ENCODE measurements at places on chromosomes 5 and 9.

DNA sequence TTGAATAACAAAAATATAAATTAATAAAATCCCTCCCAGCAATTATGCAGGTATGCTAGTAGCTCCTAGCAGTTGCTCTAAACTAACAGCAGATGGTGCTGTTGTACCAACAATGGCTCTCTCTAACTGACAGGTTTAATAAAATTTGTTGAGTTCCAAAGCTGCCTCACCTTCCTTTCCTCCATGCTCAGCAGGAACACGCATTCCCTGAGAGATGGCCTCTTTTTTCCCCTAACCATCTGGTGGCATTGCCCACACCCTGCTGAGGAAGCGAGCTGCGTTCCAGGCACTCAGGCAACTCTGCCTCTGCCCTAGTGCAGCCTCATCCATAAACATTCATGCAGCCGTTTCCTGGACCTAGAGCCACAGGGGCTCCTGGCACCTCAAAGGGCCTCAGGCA, 106.2 kb downstream of the KLHL3 start:
- peak; percentile 77 for DNase-seq

GRCh38 chr5:77864997-77865396, 88.9 kb upstream of the TBCA start:
- DNase-seq, result no peak

DNA sequence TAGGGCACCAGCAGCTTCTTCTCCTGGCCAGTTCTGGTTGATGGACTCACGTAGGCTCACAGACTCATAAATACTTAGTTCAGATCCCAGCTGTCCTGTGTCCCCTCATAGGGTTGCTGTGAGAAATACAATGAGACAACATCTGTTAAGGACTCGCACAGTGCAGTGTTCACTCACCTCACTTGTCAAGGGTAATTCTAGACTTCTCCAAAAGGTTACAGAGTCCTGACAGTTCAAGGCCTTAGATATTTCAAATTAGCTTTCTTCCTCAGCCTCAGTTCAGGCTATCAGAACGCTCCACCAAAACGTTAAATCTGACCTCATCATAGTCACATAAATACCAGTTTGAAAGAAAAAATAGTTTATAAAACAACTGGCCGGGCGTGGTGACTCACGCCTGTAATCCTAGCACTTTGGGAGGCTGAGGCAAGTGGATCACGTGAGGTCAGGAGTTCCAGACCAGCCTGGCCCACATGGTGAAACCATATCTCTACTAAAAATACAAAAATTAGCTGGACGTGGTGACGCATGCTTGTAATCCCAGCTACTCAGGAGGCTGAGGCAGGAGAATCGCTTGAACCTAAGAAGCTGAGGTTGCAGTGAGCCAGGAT, 106.3 kb downstream of the UGCG start:
- peak; percentile 82 for DNase-seq

DNA sequence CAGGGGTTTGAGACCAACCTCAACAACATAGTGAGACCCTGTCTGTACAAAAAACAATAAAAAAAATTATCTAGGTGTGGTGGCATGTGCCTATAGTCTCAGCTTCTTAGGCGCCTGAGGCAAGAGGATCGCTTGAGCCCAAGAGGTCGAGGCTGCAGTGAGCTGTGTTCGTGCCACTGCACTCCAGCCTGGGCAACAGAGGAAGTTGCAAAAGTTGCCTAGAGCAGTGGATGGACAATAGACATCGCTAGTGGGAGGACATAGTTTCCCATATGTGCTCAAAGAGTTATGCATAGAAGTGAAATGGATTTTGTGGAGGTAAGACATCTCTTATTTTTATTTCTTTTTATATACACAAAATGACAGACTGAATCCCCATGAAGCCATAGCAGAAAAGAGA, 19.0 kb downstream of the HNRNPK start:
- DNase-seq, result no peak

GRCh38 chr9:68883224-68883623, 130.7 kb downstream of the PRKACG start:
- no peak for DNase-seq

- no peak for DNase-seq
Observed at GRCh38 chr9:129177443-129177790, 644 bp downstream of the IER5L start.

DNA sequence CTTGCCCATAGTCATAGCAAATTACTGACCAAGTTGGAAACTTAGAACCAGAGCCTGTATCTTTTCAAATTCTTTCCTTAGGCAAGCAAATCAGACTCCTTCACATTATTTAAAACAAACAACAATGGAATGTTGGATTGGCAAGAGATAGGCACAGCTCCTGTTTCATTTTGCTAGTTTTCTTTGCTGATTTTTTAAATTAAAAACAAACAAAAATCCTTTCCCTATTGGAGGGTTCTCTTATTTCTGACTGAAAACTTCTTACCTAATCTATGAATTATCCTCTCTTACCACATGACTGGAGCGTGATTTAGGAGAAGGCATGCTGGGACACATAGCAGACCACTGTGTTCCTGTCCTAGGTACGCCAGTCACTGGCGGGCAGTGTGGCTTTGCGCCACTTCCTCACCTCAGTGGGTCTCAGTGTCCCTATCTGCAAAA, 63.0 kb downstream of the TTC39B start:
- DNase-seq, result peak; percentile 77

DNA sequence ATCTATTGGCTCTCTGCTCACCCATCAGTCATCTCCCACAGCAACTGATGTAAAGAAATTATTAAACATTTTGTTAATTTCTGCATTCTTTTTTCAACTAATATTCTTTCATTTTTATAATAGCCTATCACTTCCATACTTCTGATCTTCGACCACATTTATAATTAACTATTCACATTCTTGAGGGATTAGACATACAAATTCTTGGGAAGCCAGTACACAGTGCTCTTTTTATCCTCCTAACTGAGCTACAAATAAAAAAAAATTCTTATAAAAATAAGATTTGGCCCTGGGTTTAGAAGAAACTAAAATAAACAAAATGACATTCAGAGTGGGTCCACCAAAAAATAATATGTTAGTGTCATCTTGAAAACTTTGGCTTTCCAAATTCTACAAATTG, 103.7 kb upstream of the ITGA1 start:
- peak; percentile 41 for DNase-seq

DNA sequence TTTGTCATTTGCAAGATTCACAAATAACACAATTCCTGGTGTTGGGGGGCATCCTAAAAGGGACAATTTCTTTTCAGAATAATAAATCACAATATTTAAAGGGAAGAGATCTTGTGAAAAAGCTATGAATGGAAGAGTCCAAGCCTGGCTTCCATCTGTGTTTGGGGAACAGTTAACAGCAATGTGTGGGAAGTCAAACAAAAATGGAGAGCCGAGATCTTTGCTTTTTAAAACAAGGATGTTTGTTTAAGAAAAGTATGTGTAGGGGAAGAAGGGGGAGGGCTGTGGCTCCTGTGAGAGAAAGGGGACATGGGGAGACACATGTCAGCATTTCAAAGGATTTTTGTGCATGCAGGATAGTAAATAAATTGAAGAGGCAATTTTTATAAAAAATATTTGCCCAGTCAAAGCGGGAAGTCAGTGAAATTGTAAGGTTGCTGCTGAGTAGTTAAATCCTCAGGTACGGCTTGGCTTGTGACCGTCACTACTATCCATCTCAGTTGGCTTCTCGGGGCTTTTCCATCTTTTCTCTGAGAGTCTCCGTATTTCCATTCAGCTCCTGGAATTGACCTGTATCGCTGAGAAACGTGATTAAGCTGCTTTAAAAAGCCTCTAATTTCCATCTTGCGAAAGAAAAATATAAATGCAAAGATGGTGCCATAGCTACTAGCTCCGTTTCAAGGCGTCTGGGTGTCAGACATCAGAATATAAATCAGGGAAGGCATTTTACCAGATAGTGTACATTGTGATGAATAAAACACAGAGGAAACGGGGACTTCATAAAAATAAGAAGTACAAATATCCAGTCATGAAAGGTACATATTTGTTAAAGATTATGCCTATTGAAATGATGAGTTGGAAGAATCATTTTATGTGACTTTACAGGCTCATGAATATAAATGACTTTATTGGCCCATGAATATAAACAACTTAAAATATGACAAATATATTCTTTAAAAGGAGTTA, 52.9 kb upstream of the VCAN start:
- DNase-seq, result no peak

DNA sequence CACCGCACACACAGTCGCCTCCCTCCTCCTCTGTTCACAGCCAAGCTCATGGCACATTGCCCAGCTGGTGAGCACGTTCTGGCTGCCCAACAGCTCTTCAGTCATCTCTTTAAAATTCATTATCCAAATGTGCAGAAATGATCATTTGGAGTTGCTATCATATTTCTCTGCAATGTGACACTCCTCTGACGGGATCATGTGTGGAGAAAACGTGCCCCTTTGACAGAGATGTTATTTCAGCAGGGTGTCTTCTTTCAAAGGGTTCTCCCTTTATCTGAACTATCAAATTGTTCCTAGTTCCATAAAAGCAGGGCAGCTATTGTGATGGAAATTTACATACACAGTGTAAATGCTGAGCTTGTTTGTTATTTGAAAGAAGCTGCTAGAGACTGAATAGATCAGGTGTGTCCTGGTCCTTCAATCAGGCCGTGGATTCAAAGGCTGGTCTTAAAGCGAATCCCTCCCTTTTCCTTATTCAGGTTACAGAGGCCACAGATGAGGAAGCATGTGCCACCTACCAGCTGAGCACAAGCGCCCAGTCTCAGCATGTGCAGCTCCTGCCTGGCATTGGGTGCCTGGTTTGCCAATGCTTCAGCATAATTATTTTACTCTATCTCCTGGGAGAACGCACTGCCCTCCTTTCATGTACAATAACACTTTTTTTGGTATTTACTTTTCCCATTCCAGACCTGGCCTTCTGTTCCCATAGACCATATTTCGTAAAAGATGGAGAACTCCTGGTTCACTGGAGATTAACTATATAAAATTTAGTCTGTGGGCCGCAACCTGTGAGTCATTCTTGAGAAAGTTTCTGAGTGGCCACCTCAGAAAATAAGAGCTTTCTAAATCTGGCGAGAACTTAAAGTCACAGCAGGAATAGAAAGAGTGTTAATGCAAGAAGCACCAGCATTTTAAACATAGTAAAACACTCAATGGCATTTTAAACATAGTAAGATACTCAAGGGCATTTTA, 433.7 kb downstream of the ENC1 start:
- DNase-seq, result peak; percentile 80

DNA sequence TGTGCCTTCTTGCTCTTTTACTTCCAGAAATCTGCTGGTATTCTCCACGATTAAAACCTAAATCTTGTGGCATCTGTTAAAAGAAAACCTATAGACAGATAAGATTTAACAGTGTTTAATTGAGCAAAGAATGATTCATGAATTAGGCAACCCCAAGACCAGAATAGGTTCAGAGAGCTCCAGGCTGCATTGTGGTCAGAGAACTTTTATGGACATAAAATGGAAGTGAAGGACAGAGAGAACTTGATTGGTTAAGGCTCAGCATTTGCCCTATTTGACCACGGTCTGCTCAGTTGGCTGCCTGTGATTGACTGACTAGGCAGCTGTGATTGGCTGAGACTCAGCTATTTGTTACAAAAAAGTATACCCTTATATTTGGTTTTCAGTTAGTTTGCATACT, 10.4 kb upstream of the SLC36A2 start:
- peak; percentile 4 for DNase-seq

GRCh38 chr9:70477146-70477745, 62.8 kb upstream of the KLF9 start:
- DNase-seq, result no peak

DNA sequence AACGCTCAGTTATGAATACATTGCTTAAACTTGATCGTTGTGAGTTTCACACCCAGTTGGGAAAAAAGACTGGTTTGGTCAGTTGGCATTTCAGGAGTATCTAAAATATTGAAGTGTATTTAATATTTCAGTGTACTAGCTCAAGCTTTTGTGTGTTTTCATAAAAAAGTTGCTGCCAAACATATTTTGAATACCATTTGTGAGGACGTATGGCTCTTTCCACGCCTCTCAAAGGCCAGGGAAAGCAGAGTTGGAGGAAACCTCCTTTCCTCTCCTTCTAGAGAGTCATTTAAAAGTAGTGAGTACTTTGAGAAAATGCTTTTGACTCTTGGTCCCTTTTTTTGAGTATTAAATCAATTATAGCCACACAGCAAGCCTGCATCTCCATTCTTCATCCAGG, 43.2 kb upstream of the ANKRD33B start:
- peak; percentile 76 for DNase-seq

- no peak for DNase-seq
Observed at GRCh38 chr5:110056580-110057114, 366.9 kb downstream of the MAN2A1 start.

DNA sequence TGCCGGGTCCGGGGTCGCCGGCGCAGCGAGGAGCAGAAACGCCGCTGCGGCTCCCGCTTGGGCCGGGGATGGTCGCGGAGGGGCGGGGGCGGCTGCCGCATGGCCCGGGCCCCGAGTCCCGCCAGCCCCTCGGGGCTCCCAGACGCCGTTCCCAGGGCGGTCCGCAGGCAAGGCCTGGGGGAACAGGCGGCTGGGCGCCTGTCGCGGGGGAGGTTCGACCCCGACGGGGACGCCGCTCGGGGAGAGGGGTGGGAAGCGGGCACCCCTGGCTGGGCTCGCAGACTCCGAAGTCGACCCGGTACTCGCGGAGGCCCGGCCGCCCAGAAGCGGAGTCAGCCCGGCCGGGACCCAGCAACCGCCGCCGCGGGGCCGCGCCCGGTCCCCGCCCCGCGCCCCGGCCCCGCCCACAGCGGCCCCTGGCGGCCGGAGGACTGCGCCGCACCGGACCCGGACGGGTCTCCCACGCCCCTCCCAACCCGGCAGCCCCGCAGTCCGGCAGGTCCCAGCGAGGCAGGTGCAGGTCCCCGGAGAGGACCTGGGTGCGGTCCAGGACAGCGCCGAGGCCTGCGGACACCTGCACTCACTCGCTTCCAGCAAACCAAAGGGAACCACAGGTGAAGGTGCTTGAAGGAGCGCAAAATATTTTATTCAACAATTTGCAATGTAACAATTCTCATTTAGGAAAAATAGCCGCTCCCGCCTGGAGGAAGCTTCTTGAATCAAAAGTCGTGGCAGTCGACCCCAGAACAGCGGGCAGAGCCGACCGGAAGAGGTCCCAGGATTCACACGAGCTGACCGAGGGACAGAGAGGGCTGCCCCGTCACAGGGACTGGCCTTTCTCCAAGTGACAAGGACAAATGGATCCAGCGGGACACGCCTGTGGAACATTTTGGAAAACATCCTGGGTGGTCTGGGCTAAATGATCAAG, at the start of gene INPP5E:
INPP5E (minus strand) TSS at position 365 of the 928 bp plus-strand sequence. CDS start 426 bp downstream, outside the sequence.
- DNase-seq, result peak; percentile 69

GRCh38 chr9:131841765-131842318, 102.0 kb upstream of the RAPGEF1 start:
- no peak for DNase-seq

DNA sequence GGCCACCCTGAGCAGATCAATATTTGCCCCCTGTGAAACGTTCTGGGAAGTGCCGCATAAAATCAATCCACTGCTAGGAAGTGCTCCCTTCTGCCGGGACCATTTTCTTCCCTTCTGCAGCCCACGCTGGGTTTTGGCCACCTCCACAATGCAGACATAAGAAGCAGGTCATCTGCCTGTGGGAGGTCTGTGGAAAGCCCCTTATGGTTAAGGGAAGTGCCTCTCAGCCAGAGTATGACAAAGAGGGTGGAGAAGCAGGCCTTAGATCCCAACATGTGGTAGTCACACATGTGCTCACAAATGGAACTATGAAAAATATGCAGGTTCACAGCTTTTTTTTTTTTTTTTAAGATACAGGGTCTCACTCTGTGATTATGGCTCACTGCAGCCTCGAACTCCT, 82.8 kb downstream of the SLC1A3 start:
- DNase-seq, result peak; percentile 55

- peak; percentile 25 for DNase-seq
Observed at GRCh38 chr9:15469406-15469805, 41.4 kb downstream of the PSIP1 start.

GRCh38 chr9:5292141-5292540, 12.4 kb downstream of the RLN2 start:
- DNase-seq, result no peak

- DNase-seq, result peak; percentile 16
Observed at GRCh38 chr9:38234479-38235170, 157.9 kb upstream of the ALDH1B1 start.
